ENCODE measurements at places on chromosomes 1 and 21.

GRCh38 chr21:38985568-38986378 is 180.0 kb downstream of the ETS2 start:
- DNase-seq, result peak; percentile 29

DNA sequence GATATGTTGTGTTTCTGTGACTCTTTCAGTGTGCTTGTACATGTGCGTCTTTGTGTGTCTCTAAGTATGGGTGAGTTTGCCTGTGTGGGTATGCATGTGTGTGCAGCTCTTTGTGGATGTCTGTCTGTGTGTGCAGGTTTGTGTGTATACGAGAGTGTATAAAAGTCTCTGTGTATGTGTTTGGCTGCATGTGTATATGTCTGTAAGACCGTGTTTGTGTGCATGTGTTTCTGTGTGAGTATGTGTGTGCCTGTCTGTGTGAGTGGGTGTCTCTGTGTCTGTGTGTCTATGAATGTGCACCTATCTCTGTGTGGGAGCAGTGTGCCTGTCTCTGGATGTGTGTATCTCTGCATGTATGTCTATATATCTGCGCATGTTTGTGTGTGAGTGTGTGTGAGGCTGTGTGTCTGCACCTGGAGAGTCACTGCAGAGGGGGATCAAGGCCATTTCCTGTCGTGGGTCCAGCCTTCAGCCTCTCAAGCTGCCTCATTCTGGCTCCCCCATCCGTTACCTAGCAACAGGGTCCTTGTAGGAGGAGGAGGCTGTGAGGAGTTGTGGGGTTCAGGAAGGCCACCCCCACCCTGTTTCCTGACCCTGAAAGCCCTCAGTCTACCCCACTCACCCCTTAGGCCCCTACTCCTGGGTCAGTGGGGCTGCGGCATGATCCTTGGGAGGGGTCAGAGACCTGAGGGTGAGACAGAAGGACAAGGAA is 10.4 kb downstream of the FGR start:
- DNase-seq, result no peak

DNA sequence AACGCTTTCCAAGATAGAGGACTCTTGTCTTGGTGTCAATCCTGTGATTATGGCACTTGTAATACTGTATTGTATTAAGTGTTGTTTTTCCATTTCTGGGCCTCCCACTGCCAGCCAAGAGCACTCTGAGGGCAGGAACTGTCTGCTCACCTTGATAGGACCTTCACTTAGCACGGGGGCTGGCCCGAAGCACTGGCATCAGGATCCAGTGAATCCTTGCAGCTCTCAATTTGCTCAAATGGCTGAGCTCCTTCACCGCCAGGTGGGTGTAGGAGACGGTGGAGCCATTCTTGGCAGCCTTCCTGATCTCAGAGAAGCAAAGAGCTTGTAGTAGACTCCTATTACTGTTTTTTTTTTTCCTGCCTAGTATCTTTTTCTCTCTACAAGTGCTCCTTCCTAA is 17.7 kb downstream of the MECR start:
- no peak for DNase-seq

DNA sequence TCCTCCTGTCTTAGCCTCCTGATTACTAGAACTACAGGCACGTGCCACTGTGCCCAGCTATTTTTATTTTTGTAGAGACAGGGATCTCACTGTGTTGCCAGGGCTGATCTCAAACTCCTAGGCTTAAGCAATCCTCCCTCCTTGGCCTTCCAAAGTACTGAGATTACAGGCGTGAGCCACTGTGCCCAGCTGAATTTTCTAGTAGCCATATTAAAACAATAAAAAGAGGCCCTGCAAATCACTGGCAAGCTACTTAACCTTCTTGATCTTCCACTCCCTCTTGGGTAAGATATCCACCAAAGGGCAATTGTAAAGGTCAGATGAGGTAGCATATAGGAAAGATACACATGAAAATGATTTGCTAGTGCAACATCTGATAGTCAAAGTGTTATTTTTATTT is 65.6 kb upstream of the SRSF10 start:
- no peak for DNase-seq

- no peak for DNase-seq
These were observed 277.3 kb downstream of the KAZN start for GRCh38 chr1:14875524-14876509.

- no peak for DNase-seq
These were observed 6.4 kb downstream of the HES4 start for GRCh38 chr1:993379-993995.

DNA sequence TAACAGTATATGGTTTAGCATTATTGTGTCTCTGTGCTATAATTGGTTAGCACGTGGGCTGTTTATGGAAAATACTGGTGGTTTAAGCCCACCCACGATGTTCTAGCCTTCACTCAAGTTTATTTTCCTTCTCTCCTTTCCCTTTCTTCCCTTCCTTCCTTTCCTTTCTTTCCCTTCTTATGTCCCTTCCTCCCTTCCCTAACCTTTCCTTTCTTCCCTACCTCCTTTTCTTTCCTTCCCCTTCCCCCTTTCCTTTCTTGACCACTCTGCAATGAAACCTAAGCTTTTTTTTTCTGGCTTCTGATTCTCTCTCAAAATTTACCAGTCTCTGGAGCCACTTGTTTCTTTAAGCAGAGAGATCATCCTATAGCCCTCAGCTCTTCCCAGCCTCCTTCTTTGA is 13.4 kb upstream of the S100A10 start:
- no peak for DNase-seq
